Stimulated activated CD8-positive, alpha-beta memory T cell treated with anti-CD3 and anti-CD28 coated beads, Interleukin-4, amount 100 ng/mL, for 1 hour (primary cell): ENCODE measurements at places on chromosomes 7 and 10.

- DNase-seq = no peak
These were observed 127.0 kb downstream of the SRPK2 start for GRCh38 chr7:105261689-105262088.

DNA sequence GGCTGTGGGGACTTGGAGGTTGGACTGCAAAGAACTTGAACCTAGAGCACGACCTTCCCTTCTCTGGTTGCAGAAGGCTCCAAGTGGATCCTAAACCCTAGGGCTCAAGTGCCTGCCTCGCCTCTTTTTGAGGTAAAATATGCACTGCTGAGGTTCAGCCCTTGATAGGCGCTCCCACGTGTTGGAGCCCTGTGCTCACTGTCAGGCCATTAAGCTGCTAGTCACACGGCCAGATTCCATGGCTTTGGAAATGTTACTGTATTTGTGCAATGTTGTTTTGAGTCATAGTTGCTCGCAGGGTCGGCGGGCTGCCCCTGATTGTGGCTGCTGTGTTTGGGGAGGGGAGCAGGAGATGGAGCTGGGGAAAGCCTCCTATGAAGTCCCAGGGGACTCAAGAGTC, 39.8 kb upstream of the PCBD1 start:
- no peak for DNase-seq

DNA sequence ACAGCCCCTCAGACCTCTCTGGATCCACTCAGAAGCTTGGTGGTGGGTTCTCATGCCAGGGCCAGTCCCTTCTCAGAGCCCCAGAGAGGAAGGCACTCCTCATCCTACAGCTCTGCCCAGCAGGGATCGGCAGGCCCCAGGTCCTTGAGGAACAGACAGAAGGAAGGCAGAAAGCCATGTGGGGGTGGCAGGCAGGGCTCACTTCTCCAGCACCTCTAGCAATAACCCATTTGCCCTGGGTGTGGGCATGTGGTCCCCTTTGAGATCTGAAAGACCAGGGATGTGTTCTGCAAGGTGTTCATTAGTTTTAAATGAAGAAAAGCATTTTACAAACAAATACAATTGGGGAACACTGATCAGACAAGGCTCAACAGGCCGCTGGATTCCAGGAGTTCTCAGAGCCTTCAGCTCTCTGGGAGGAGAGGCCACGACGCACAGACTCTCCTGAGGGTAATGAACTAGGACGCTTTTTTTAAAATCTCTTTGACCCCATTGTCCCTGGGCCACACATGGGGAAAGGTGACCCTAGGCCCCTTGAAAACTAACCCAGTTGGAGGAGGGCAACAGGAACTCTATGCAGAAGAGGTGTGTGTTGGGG, 40.6 kb downstream of the LDB3 start:
- no peak for DNase-seq

DNA sequence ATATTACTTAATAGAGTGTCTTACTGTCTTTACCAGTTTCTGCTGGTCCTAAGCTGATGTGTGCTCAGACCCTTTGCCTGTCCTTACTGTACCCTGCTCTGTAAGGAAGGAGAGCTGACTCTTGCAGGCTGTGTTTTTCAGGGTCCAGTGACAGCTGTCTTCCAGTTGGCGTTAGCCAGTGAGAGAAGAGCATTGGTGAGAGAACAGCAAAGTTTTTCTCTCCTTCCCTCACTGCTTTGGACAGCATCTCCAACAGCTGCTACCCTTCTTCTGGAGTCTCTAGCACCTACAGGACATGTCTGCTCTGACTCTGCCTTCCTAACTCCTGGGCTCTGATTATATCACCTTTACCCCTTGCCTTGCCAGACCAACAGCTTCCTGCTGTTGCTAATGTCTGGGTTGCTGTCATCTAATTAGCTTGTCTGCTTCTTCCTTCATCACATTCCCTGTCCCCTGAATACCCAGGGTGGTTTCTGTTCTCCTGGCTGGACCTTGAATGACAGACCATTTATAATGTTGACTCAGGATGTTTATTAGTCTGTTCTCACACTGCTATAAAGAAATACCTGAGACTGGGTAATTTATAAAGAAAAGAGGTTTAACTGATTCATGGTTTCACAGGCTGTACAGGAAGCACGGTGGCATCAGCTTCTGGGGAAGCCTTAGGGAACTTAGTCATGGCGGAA, 23.5 kb upstream of the PANK1 start:
- DNase-seq = no peak

- DNase-seq = no peak
These were observed 243.1 kb upstream of the AOAH start for GRCh38 chr7:36967387-36967786.

DNA sequence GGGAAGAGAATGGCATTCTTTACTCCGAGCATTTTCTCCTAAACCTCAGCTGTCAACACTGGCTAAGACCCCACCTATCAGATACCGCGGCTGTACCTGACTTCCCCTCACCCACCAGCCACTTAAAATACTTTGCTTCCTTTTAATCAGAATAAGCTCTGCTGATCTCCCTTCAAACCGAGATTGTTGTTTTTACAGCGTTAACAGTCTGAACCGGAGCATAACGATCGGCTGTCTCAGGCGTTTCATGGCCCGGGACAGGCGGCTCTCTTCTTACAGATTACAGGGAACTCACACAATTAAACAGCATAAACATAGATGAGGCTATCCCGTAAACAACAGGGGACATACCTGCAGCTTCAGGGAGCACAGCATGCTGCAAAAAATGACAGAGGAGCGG, 174.3 kb upstream of the RNF32 start:
- DNase-seq = no peak

DNA sequence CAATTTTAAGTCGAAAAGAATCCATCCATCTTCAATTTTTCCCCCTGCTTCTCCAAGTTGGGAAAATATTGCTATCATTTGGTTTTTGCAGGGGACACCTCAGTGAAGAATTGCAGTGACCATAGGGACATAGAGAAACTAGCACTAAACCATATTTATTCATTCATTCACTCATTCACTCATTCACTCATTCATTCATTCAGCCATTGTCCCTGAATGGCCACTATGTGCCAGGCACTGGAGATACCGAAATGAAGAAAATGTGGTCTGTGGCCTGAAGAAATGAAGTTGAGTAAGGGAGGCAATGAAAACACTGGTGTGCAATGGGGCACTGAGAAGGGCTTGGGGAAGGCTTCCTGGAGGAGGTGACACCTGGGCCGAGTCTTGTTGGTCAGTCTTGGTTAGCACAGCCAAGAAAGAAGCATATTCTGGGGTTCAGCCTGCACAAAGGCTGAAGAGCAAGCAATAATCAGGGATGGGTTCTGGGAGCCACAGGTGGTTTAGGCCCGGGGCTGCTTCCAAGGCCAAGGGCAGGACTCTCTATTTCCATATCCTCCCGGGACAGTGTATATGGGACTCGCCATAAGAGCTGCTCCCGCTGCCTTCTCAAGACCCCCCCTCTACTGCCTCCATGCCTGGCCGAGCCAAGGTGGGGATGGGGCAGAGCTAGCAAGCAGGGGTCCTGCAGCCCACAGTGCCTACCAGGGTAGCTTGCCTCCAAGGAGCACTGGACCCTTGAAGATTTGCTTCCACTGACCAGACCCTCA, 25.5 kb upstream of the C10orf105 start:
- no peak for DNase-seq

GRCh38 chr7:130708001-130708400, 21.7 kb upstream of the TSGA13 start:
- DNase-seq = no peak
